SK-N-SH treated with all-trans-retinoic acid at 6 μM for 48 hours (cell line): ENCODE measurements at places on chromosomes 12 and 14.
A peak's percentile ranks its signal among the peaks of the same experiment; 100 is the strongest.

GRCh38 chr14:101506926-101507835 lies 54.1 kb upstream of the DIO3 start:
- no peak for ATAC-seq

DNA sequence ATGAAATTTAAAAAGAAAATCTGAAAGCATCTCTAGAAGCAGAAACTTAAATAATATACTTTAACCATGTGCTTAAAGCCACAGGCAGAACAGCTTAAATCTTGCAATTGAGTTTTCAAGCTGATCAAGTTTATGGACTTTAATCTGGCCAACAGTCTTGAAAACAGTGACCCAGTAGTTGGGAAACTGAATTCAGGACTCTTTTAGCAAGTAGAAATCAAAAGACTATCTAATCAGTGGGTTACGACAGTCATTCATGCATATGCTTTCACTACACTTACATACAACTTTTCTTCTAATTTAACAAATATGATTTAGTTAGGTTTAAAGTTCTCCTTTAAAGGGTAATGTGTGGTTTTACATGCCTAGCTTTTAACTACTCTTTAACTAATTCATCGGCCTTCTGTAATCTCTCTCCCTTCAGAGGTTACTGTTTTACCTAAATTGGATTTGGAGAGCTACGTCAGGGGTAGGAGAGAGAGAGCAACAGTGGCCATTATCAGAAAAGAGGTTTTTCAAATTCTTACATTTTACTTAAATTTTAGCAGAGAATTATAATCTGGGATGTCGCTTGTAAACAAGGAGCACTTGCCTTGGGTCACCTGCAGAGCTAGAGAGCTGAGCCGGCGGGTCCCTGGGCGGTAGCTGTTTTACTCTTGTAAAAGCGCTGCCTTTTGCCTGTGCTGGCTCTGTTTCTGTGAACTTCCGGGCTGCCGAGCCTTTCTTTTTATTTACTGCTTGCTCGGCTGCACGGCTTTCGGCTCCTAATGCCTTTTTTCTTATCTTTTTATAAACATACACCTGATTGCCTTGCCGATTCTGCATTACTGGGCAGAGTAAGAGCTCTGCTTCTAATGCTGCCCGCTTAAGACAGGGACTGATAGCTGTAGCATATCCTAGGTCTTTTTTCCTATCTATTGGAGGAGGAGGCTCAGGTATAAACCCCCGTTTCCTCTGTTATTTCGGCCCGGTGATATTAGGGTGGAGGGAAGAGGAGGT lies 17.4 kb upstream of the LYZ start:
- ATAC-seq: peak; percentile 74

- no peak for ATAC-seq
Observed at GRCh38 chr14:97902630-97903029, 1105.4 kb downstream of the VRK1 start.

- no peak for ATAC-seq
Observed at GRCh38 chr14:60506985-60507829, 1.7 kb upstream of the SIX6 start.

DNA sequence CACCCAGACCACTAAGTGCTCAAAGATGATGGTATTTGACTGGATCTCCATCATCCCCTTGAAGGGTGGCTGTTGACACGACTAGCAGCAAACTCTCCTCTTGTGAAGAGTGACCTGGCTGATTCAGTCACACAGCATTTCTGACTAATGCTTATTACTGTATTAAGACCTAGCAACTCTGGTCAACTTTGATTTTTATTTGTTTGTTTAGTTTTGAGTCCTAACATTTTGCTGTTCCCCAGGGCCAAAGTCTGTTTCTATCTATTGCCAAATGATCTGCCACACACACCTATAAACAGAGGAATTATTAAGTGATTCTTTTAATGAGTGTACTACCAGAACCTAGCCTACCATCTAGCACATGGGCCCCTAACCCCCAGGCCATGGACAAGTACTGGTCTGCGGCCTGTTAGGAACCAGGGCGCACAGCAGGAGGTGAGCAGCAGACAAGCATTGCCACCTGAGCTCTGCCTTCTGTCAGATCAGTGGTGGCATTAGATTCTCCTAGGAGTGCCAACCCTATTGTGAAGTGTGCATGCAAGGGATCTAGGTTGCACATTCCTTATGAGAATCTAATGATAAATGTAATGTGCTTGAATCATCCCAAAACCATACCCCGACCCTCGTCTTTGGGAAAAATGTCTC lies 120.0 kb downstream of the RPS6KA5 start:
- no peak for ATAC-seq

- ATAC-seq: peak; percentile 37; the same call in 2 of the 3 replicates
Observed at GRCh38 chr14:20262642-20263128, 23.6 kb downstream of the OR11H4 start.

DNA sequence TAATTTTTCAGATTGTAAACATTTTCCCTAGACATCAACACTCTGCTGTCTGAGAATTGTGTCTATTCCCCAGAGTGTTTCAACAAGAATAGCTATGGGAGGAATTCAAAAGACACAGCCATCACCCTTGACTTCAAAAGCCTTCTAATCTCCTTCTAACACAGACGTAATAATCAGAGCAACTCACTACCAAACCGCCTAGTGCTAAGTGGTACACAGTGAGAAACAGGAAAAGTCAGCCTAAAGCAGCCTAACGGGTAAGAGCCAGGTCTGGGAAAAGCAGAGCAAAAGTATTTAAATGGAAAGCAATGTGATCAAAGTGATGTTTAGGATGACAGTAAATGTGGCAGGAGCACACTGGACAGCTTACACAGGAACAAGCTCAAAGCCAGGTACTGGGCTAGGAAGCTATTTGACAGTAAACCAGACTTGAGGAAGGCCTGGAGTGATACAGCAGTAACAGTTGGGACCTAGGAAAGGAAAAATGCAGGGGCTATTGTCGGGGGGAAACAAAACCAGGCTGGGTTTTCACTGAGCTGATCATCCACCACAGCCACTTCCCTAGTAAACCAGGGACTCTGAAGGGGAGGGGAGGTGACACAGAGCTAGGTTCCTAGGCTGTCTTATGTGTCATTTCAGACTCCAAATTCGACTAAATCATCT lies 29.4 kb downstream of the CORO1C start:
- ATAC-seq: peak; percentile 52

GRCh38 chr12:70393787-70394499 lies 27.9 kb downstream of the KCNMB4 start:
- ATAC-seq: no peak; the same call in 1 of the 3 replicates

DNA sequence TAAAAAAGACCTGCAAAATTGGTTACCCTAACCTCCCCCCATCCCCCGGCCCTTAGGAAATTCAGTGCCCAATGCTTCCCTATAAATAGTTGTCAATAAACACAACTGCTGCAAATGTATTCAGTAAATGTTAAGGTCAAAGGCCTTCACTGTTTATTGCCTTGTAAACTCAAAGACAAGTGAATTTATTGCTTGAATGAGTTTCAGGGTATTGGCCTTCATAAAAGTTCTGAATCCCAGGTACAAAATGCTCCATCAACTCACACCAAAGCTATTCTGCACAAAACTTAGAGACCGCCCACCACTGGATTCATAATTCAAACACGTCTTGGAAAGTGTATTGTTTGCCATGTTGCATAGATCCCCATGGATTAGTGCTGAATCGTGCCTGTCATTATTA lies 63.3 kb upstream of the CDKN3 start:
- ATAC-seq: no peak

DNA sequence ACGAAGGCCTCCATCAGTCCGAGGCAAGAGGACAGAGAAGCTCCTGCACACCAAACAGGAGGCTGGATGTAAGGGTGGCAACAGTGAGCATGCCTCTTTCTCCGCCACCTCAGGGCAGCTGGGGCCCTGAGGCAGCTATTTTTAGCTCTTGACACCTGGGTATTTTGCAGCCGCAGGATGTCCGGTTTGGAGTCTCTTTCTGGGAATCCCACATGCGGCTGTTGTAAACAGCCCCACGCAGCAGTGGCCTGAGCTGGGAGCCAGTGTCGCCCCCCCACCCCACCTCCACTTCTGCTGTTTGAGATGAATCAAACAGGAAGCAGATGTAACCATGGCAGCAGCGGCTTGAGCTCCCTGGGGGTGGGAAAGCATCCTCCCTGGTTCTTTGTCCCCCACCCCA lies 11.7 kb downstream of the HDAC7 start:
- peak; percentile 1; the same call in 1 of the 3 replicates for ATAC-seq

DNA sequence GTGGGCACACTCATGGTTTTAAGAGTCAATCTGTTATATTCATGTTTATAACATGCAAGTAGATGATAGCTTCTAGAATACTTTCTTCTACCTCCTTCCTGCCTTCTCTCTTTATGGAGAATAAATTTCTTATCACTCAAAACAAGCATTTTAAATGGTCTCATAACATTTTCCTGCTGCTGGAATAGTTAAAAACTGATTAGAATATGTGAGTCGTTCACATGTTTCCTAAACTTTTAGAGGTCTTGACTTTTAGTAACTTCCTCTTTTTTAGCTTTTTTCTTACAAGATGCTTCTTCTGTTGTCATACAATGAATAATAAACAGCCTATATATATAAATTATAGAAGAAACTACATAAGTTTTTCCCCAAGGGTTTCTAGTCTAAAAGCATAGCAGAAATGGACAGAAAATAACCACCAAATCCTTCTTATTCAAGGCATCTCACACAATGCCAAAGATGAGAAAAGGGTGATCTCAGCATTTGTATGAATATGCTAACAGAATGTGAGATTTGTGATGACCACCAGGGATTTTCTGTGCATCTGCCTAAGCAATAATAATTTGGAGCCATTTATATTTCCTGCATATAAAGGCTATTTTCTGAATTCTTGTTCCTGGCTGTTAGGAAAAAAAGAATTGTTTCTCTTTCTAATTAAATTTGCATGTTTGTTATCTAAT lies 127.8 kb downstream of the DAAM1 start:
- no peak for ATAC-seq
